CD4-positive, alpha-beta T cell treated with Interleukin-21 for 1 hour (primary cell): ENCODE measurements at places on chromosomes 6 and 20.
A peak's percentile ranks its signal among the peaks of the same experiment; 100 is the strongest.

DNA sequence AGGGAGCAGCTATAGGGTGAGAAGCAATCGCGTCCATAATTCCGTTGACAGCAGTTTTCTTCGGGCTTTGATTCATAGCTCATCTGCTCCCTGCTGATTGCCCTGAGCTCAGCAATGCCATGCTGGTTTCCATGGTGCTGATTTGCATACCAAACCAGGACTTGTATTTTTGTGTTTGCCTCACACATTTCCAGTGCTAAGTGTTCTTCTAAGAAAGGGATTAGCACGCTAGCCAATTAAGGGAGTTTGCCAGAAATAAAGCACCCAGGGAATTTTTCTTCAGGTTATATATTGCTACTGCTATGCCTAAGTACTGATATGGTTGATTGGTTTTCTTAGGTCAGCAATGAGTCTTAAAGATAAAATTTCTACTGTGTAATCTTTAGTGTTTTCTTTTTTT, 177.6 kb downstream of the PLCB1 start:
- DNase-seq, result no peak

- DNase-seq, result peak; percentile 76
Observed at GRCh38 chr20:60057123-60057865, 99.1 kb downstream of the CDH26 start.

- no peak for DNase-seq
Observed at GRCh38 chr6:13796781-13797180, 17.6 kb downstream of the MCUR1 start.

DNA sequence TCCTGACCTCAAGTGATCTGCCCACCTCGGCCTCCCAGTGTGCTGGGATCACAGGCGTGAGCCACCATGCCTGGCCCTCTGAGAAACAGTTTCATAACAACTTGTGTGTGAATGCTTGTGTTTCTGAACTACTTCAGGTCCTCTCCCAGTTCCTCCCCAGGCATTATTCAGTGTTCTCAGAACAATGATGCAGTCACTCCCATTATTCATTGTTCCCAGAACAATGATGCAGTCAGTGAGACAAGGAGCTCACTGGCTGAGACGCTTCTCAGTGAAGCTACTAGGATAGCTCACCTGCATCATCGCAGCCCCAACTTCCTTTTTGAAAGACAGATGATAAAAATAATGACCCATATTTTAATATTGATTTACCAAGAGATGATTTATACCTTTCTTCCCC, 71.5 kb downstream of the NDUFAF5 start:
- no peak for DNase-seq

- DNase-seq, result peak; percentile 40
Observed at GRCh38 chr6:89082486-89082891, 1.9 kb downstream of the PNRC1 start.

GRCh38 chr20:57904314-57905105, 194.7 kb upstream of the PMEPA1 start:
- DNase-seq, result no peak

DNA sequence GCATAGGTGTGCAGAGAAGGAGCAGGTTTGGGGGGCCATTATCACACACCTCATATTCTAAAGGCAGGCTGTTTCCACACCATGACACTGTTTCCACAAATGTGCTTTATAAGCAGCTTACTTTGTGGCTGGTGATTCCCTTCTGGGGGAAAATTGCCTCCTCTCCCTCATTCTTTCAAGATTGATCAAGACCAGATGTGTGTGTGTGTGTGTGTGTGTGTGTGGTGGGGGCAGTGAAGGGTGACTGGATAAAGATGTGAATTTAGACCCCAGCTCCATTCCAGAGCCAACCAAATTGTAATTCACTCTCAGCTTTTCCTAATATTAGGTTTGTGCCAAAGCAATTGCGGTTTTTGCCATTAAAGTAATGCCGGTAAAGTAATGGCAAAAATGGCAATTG, 45.6 kb downstream of the EDN3 start:
- DNase-seq, result no peak

- DNase-seq, result peak; percentile 91
Observed at GRCh38 chr20:38033330-38034107, at the start of the genes RPRD1B and TTI1. TSS of gene RPRD1B (plus strand) at chr20:38033746. CDS start at chr20:38033948, 202 bp downstream. TSS of gene TTI1 (minus strand) at chr20:38033456. CDS start at chr20:38013816, 19,640 bp downstream.

DNA sequence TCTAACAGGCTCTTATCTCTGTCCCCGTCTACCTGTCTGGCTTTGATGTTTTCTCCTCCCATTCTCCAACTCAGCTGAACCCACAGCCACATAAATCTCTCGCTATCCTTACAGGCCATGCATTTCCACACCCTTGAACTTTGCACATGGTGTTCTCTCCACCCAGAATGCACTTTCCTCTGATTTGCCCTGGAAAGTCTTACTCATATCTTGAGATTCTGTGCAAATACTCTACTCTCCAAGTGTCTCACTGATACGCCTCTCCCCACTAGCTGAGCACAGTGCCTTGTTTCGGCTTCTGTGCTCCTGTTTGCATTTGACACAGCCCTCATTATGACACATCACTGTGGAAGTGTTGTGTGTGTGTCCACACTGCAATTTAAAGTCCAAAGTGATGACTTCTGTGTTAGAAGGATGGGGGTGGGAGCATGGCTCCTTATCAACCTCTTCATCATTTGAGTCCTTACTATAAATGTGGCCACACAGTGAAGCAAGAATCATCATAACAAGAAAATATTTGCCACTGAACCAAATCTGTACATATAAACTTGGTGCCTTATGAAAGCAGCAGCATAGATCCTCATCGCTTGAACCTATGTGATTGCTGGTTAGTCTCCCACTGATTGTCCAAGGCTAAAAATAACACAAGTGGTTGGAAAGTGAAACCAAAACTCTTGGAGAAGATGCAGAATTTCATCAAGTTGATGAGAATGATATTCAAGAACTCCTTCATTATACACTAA, 5.5 kb upstream of the PRELID3B start:
- DNase-seq, result no peak

GRCh38 chr20:10040070-10040975, 5.5 kb downstream of the ANKEF1 start:
- no peak for DNase-seq

- DNase-seq, result no peak
Observed at GRCh38 chr6:111899531-111899930, 26.3 kb upstream of the FYN start.

DNA sequence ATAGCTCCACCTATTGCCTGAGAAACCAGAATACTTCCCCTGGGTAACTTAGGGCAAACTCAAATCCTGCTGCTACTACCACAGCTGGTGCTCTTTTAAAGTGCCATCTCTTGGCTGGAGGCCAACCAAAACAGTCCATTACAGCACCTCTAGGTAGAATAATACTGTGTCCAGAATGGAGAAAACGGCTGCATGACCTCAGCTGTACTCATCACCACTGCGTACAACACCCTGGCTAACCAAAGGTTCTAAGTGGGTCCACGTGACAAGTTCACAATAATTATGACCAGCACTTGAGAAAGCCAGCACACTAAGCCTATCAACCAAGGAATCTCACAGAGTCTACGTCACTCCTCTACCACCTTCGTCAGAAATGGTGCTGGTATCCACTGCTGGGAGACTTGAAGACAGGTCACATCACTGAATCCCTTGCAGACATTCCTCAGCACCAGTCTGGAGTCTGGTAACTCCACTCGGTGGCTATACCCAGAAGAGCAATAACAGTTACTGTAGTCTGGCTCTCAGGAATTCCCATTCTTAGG, 40.9 kb upstream of the PKIB start:
- DNase-seq, result no peak

DNA sequence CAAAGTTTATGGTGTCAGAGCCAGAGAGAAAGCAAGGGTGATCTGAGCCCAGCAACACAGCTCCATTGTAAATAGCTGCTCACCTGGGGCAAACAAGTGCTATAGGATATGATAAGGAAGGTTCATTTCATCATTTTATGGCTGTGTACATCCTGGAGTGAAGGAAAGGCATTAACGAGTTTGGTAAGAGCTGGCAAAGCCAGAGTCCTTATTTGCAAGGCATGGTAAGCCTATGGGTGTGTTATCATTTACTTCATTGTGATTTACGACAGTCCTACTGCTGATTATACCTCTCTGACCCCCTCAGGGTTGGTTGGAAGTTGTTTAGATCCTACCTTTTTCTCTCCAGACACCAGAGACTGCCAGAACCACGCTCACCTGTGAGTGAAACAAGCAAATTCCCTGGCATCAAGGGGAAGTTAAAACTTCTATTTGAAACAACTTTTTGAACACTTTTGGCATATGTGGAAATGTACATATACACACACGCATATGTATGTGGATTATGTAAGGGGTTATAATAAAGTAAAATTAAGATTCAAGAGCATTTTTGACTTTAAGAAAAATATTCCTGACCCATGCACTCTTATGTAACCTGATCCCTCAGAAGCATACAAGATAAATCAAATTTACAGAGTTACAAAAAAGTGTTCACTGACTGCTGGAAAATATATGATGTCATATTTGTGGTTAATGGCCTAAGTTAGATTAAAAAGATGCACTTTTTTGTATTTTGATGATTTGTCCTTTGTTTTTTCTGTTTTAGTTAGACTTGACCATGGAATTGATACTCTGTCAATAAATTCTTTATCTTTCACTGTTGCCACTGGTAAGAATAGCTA, 40.4 kb upstream of the EDN1 start:
- DNase-seq, result no peak

- DNase-seq, result no peak
Observed at GRCh38 chr20:44552568-44552949, 29.8 kb upstream of the PKIG start.

- no peak for DNase-seq
Observed at GRCh38 chr6:110207652-110208051, 27.4 kb downstream of the CDC40 start.

GRCh38 chr6:53524455-53524815, 20.5 kb downstream of the GCLC start:
- no peak for DNase-seq

DNA sequence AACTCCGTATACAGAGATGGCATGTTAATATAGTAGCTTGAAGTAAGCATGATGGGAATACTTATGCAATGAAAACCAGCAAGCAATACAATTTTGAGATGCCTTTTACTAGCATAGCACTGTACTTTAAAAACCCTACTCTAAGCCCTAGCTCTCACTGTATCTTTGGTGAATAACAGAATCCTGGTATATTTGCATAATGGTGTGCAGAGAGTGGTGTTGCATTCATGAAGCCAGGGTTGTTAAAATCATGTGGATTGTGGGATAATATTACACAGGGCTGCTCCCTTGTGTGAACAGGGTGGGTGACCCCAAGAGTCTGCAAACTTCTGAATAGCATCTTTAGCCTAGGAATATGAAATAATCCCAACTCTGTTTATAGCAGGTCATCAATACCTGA, 105.2 kb upstream of the BMP2 start:
- DNase-seq, result no peak

GRCh38 chr20:33666293-33667244, at the start of gene ACTL10:
TSS of gene ACTL10 (plus strand) at chr20:33666943. CDS start at chr20:33667498, 555 bp downstream.
- peak; percentile 90 for DNase-seq

GRCh38 chr6:134436281-134436815, 118.4 kb upstream of the SGK1 start:
- peak; percentile 59 for DNase-seq

DNA sequence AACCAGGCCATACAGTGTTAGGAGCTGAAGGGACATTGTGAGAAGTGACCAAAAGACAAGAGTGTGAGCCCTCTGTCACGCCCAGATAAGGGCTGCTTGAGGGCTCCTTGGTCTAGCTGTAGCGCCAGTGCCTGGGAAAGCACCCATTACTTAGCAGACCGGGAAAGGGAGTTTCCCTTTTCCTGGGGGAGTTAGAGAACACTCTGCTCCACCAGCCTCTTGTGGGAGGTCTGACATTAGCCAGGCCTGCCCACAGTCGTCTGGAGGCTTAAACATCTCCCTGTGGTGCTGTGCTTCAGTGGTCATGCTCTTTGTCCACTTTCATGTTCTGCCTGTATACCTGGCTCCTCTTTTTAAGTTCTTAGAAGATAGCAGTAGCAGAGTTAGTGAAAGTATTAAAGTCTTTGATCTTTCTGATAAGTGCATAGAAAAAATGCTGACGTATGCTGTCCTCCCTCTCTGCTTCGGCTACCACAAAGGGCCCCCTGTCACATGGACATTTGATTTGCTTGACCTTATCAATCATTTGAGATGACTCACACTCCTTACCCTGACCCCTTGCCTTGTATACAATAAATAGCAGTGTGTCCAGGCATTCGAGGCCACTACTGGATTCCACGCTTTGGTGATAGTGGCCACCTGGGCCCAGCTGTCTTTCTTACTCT, 201.5 kb upstream of the ECI2 start:
- DNase-seq, result no peak

DNA sequence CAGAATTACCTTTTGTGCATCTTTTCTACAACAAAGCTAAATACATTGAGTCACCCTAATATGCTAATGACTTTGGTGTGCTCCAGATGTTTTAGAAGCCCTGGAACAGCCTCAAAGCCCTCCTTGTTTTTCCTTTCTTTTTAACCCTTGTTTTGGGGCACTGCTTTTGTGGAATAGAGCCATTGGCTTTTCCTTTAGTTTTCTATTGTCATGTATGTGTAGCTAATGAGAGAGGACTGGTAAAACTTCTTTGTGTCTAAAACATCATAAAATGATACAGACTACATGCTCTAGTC, 158.8 kb downstream of the JARID2 start:
- DNase-seq, result no peak

DNA sequence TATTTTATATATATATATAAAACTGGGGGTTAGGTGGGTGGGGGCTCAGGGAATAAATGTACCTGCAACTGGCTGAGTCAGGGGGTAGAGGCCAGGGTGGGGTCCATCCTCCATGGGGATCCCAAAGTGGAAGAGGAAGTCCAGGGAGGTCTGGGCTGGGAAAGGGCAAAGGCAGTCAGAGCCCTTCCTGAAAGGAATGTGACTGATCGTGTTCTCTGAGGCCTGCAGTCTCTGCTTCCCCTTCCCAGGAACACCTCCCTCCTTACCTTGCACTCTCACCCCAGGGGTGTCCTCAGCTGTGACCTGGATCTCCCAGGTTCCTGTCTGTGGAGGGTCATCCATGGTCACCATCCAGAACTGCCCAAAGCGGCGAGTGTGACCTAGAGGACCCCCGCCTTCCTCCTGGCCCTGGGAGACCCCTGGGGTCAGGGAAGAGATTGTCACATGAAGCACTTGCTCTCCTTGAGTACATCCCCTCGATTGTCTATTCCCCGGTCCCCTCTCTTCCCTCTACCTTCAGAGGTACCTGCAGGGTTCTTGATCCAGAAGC, 4.7 kb downstream of the SAPCD1 start:
- no peak for DNase-seq
